Stimulated activated CD4-positive, alpha-beta T cell treated with anti-CD3 and anti-CD28 coated beads, TNF-alpha, amount 100 ng/mL, for 4 hours (primary cell): ENCODE measurements at places on chromosomes 13 and 19.

- DNase-seq: no peak
Measured at GRCh38 chr19:8398311-8398771, 8.2 kb downstream of the RAB11B start.

DNA sequence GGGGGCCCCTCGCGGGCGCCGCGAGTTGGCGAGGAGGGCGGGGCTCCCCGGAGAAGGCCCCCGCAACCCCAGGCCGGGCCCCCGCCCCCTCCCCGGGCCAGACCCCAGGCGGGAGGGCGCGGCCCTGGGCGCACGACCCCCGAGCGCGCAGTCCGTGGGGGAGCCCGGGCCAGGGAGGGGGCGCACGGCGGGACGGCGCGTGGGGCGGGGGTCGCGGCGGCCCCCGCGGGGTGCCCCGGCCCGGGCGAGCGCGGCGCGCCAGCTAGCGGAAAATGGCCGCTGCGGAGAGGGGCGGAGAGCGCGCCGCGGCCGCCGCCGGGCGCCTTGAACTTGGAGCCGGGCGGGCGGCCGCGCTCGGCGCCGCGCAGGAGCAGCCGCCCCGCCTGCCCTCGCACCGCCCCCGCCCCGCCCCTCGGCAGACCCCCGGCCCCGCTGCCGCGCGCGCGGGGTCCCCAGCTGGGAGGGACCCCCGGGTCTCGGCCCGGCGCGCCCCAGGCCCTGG is 6.4 kb upstream of the NFIC start:
- DNase-seq: peak; percentile 43

- no peak for DNase-seq
Measured at GRCh38 chr13:37366044-37366770, 232.4 kb downstream of the POSTN start.

- no peak for DNase-seq
Measured at GRCh38 chr13:72255908-72256307, 388.9 kb upstream of the DACH1 start.

DNA sequence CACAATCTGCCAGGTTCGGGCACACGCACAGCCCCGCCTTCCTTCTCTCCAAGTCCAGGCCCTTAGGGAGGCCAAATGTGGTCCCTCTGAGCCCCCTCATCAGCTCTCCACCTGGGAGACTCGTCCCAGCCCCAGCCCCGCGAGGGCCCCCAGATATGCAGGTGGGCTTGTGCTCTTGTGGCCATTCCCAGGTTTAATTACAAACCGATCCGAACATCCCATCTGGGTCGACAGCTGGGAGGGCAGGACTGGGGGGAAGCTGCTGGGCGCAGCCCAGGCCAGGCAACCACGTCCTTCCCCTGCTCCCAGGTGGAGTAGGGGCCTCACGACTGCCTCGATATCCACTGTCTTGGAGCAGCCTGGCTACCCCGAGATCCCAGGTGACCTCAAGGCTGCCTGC is 7.5 kb upstream of the C2CD4C start:
- DNase-seq: no peak

DNA sequence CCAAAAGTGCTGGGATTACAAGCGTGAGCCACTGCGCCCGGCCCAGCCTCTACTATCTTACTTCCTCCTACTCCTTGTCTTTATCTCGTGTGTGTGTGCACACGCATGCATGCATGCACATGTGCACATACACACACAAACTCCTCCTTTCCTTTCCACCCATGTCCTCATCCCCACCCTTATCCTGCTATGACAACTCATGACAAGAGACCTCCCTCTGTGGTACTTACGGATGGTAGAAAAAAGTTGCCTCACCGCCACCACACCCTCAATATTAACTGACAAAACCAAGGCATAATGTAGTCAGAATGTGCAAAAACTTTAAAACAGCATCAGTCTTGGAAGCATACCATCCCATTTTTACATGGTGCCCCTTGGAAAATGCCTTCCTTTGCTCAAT is 15.9 kb upstream of the EEF1AKMT1 start:
- DNase-seq: no peak

DNA sequence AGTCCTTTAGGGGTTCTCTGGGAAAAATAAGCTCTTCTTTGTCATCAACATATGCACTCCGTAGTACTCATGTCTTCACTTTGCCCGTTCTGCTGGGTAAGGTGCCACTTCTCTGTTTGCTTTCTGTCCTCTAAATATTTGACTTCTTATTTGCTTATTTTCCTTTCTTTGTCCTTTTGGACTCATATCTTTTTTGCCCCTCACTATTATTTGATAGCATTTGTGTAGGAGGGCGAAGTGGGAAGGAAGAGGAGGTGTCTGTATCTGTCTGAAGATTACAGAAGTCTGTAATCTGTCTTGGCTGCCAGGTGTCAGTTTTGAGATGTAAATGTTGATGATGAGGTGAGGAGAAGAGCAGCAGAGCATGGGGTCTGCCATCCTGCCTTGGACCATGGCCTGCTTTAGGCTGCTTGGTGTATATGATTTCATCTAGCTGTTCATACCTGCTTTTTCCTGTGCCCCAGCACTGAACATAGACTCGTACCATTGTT is 30.8 kb downstream of the USPL1 start:
- DNase-seq: no peak

DNA sequence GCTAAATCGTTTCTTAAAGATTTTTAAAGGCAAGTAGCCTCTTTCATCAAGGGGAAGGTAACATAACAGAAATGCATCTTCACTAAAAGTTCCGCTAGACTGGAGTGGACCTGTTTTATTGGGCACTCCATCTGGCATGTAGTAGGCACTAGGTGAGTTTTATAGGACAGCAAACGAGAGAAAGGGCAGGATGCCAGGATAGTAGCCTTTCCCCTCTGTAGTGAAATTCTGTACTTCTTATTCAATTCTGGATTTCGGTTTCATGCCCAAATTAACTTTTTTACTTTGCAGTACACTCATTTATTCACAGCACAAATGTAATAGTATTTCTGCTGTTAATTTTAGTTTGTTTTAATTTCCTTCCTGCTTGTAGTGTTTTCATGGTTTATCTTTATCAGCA is 45.2 kb downstream of the GPR180 start:
- no peak for DNase-seq

GRCh38 chr19:44687888-44688287 is 11.1 kb upstream of the CEACAM16 start:
- no peak for DNase-seq

- no peak for DNase-seq
Measured at GRCh38 chr13:39317291-39317690, 279.0 kb downstream of the NHLRC3 start.
